ENCODE measurements at places on chromosomes 7 and 10.

DNA sequence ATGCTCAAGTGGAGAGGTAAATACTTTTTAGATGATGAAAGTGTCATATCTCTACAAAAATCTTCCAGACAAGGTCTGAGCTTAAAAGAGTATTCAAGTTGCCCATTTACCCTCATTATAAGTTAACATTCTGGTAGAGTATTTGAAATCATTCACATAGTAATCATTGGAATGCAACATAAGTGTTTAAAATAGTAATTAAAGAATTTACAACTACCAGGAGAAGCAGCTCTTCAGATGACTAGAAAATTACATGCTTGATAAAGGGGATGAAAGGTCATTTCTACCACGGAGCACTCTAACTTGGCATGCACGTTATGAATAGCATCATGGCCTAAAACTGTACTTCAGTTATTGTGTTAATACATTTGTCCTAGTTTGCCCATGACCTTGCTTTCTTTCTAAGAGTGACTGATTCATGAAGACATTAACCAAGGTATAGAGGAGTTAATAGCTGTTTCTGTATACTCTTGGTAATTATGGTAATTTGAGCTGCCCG is 120.0 kb downstream of the SEMA3E start:
- no peak for DNase-seq

DNA sequence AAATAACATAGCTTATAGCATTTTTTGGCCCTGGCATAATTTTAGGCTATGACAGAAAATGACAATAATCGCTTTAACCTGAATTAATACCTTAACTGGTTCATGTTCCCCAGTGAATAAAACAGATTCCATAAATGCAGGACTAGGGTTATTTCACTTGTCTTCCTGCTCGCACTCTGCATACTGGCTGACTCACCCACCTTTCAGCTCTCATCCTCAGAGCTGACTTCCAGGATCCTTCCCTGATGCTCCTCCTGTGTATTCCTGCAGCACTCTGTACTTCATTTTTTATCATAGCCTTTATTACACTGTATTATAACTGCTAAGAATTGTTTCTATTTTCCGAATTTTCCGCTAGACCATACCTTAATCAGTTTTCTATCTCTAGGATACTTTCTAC is 123.7 kb downstream of the AVL9 start:
- no peak for DNase-seq

GRCh38 chr10:18224626-18225445 is 84.6 kb downstream of the CACNB2 start:
- no peak for DNase-seq

GRCh38 chr10:125094806-125095205 is 65.6 kb downstream of the CTBP2 start:
- no peak for DNase-seq

- no peak for DNase-seq
Observed at GRCh38 chr7:118006979-118007378, 133.7 kb upstream of the CTTNBP2 start.

DNA sequence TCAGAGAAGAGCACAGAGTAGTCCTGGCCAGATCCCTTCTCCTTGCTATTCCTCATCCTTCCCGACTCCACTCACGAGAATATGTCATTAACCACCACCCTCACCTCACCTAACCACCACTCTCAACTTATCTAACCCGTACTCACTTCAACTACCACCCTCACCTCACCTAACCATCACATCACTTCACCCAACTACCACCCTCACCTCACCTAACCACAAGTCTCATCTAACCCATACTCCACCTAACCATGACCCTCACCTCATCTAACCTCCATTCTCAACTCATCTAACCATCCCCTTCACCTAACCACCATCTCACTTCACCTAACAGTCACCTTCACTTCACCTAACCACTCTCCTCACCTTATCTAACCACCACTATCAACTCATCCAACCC is 85.0 kb downstream of the VIPR2 start:
- no peak for DNase-seq

DNA sequence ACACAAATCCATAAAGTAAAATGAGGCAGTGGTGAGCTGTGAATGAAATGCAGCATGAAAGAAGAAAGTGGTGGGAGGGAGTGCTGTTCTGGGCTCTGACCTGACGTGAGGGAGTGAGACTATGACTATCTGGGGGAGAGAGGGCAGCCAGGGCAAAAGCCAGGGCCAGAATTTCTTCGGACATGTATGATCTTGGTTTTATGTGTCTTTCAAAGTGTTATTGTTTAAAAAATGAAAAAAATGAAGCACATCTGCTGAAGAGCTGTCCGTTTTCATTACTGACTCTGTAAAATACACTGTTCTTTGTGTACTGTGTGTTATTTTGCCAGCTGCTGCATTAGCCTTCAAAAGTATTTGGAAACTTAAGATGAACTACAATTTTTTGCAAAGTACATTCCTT is 70.2 kb upstream of the KLF14 start:
- DNase-seq, result no peak

DNA sequence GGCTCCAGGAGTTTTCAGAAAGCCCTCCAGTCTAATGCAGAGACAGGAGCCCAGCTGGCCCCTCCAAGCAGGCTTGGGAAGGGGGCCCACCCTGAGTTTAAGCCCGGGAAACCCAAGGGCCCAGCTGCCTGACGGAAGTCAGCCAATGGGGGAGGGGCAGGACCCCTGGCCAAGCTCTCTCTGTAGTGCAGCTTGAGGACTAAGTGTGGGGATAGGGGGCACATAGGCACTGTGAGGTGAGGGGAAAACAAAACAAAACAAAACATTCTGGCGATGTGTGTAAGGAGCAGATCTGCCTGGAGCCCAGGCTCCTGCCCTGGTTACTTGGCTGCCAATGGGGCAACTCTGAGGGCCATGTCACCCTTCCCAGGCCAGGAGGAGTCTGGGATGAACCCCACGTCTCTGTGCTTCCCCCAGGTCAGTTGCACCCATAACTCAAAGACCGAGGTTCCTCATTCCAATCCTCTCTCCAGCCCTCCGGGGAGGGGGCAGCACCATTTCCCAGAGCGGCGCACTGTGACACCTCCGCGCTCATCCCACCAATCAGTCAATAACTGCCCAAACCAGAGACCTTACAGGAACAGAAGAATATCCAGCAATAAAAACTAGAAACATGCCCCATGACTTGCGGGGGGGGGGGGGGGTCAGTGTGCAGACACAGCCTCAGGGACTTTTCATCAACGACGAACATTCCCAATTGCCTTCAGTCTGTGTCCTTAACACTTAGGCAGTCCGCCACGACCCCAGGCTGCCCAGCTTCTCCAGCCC is 1.7 kb downstream of the CXCL12 start:
- DNase-seq, result no peak

- DNase-seq, result no peak
Observed at GRCh38 chr10:81019029-81019890, 481.6 kb downstream of the SH2D4B start.

Measured in activated naive CD8-positive, alpha-beta T cell treated with anti-CD3 and anti-CD28 coated beads, Interleukin-2, amount 50 U/mL, for 16 hours (primary cell).